Breast epithelium (tissue), 4 donors: ENCODE measurements at places on chromosomes 6 and 20. TPM values are rescaled to one million over a fixed set of nuclear protein-coding genes. Genes with fewer than 3 reads are reported as not detected.

DNA sequence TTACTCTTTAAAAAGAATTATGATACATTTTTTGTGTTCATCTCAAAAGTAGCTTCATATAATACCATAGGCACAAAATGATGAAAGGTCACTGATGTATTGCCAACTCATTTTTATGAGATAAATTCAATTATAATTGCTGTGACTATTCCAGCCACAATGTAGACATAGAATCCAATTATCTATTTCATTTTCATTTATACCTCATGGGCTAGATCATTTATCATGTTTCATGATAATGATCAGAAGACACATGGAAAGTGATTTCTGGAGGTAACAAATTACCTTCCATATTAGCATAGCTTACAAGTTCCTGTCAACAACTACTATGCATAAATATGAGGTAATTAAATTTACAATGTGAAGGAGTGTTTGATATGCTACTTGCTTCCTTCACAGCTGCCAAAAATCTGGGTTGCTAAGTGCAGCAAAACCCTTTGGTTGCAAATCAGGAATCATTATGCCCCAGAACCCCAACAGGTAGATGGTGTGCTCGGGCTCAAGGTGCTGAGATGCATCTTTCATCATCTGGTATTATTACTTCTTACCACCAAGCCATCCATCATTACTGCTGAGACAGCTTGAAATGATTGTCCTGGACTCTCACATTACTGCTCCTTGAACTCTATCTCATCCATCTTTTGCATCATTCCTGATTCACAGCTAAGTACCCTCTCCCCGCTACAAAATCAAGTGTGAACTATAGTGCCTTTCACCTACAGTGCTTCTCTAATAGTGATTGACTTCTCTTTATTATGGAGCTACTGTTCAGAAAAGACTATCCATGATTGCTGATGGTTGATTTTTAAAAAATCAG, 306.0 kb upstream of the THEMIS start:
- no peak overlapping the region for H3K27ac ChIP-seq
- no peak for DNase-seq
- H3K36me3 ChIP-seq, result no peaks in the 10 kb centered on the region
- no peak overlapping the region for H3K4me3 ChIP-seq

MRPL18 gene
- 52.8 TPM for total RNA-seq

SLC22A16 gene
- 2.9 TPM for total RNA-seq

GRCh38 chr20:50409495-50409894, 100.7 kb upstream of the PTPN1 start:
- no peak overlapping the region for H3K4me3 ChIP-seq
- H3K27me3 ChIP-seq, result no peaks in the 10 kb centered on the region
- DNase-seq, result no peak
- H3K4me1 ChIP-seq, result no peaks in the 10 kb centered on the region

DNA sequence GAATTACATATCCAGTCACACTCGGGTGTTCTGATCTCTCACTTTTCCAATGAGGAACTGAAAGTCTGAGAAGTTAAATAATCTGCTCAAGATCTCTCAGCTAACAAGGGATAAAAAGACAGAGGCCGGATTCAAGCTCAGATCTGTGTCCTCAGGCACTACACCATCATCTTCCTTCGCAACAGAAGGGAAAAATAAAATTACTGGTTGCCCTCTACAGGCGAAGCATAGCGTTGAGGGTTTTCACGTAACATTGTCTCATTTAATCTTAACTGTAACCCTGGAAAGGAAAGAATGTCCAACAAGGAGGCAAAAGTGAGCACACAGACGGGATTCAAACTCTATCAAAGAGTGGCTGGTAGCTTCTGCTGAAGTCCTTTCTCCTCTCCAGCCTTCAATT, 67.8 kb upstream of the ANKEF1 start:
- H3K27me3 ChIP-seq, result no peaks in the 10 kb centered on the region
- H3K4me1 ChIP-seq, result no peaks in the 10 kb centered on the region
- H3K27ac ChIP-seq, result no peak overlapping the region

GRCh38 chr6:99613409-99613704, 6.7 kb downstream of the PRDM13 start:
- H3K27me3 ChIP-seq, result peaks cover 10% of the 10 kb centered on the region
- H3K4me1 ChIP-seq, result peaks cover 14% of the 10 kb centered on the region
- DNase-seq, result no peak
- peak overlapping the region; percentile 41 for H3K4me3 ChIP-seq

DNA sequence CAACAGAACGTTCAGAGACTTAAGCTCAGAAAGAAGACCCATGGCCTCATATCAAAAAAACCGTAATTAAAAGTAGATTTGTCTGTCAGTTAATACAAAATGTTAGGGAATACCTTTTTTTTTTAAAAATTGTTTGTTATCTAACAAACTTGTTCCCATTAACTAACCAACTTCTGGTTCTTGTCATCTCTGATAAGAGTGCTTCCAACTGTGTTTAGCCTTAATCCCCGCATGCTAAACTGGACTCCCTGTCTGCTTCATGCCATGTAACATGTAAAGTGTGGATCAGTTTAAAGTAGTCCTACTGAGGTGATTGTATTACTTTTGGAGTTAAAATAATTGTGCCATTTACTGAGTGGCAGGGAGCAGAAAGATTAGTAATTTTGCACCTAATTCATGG, 6.3 kb downstream of the JARID2 start:
- no peaks in the 10 kb centered on the region for H3K27me3 ChIP-seq
- H3K4me1 ChIP-seq, result peaks cover 3% of the 10 kb centered on the region
- H3K4me3 ChIP-seq, result no peak overlapping the region
- H3K36me3 ChIP-seq, result no peaks in the 10 kb centered on the region

DNA sequence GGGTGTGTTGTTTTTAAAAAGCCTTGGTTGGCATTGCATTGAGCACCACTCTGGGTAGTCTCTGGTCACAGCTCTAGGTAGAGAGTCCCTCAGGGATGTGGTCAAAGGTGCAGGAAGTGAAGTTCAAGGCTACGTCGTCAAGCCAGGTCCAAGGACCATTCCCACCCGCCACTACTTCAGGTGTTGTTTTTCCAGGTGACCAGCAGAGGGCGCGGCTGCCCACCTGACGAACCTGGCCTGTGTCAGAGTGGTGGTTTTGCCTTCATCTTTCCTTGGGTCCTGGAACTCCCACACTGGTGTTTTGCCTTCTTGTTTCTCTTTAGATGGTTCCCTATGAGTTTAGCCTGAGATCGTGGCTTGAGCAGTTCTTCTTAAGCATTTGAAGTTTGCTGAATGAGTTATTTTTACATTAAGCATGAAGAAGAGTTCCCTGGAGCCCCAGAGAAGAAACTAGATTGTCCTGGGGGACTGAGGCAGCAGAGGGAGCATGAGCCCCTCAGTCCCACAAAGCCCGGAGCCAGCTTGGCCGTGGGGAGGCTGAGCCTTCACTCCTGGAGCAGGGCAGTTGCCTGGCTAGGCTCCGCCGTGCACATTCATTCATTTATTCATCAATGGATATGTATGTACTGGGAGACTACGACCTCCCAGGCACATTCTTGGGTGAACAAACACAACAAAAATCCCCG, 5.6 kb upstream of the PHACTR3 start:
- H3K36me3 ChIP-seq, result no peaks in the 10 kb centered on the region
- no peak overlapping the region for H3K4me3 ChIP-seq
- no peak for DNase-seq
- H3K27me3 ChIP-seq, result peaks cover 46% of the 10 kb centered on the region
- no peak overlapping the region for H3K27ac ChIP-seq

PTCRA gene
- total RNA-seq, result not detected

GRCh38 chr6:112979830-112980229, 632.7 kb downstream of the RFPL4B start:
- no peak overlapping the region for H3K27ac ChIP-seq
- H3K27me3 ChIP-seq, result no peaks in the 10 kb centered on the region
- no peak overlapping the region for H3K4me3 ChIP-seq
- DNase-seq, result no peak

GRCh38 chr6:90425161-90425641, 128.6 kb upstream of the BACH2 start:
- no peak overlapping the region for H3K27ac ChIP-seq
- H3K36me3 ChIP-seq, result no peaks in the 10 kb centered on the region
- no peak for DNase-seq
- H3K4me3 ChIP-seq, result no peak overlapping the region

DNA sequence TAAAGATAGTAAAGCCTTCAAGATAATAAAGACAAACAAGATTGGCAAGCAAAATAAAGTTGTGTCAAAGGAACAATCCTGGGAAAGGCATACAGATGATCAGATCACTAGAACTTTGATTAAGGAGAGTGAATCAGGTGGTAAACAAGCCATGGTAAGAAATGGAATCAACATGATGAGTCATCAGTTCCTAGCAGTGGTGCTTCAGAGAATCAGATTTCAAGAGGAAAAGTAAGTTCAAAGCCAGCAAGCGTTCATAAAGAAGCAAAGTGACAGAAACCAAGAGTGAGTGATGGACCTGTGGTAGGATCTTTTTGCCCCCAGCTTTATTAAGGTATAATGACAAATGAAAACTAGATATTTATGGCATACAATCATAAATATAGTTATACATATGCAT, 340.4 kb downstream of the TPBG start:
- no peak overlapping the region for H3K27ac ChIP-seq
- DNase-seq, result no peak
- H3K4me1 ChIP-seq, result no peaks in the 10 kb centered on the region
- no peaks in the 10 kb centered on the region for H3K27me3 ChIP-seq
- H3K4me3 ChIP-seq, result no peak overlapping the region
- no peaks in the 10 kb centered on the region for H3K36me3 ChIP-seq

- H3K4me3 ChIP-seq, result no peak overlapping the region
- no peaks in the 10 kb centered on the region for H3K36me3 ChIP-seq
- no peaks in the 10 kb centered on the region for H3K27me3 ChIP-seq
- H3K27ac ChIP-seq, result peak overlapping the region; percentile 34
- H3K4me1 ChIP-seq, result no peaks in the 10 kb centered on the region
Measured at GRCh38 chr6:135244805-135245204, 63.7 kb downstream of the MYB start.

DNA sequence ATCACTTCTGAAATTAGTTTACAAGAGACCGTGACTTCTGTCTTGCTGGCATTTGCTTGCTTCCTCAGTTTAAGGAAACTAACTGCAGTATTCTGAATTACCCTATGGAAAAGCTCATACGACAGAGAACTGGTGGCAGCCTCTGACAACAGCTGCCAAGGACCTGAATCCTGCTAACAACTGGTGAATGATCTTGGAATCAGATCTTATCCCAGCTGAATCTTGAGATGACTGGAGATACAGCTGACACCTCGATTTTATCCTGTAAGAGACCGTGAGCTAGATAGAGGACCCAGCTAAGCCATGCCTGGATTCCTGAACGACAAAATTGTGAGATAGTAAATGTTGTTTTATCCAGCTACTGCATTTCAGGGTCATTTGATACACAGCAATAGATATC, 202.3 kb downstream of the OGFRL1 start:
- no peak for DNase-seq
- H3K27me3 ChIP-seq, result no peaks in the 10 kb centered on the region
- no peaks in the 10 kb centered on the region for H3K36me3 ChIP-seq
- H3K4me3 ChIP-seq, result no peak overlapping the region
- H3K27ac ChIP-seq, result no peak overlapping the region

GRCh38 chr6:138912308-138912707, 75.7 kb downstream of the REPS1 start:
- H3K27ac ChIP-seq, result no peak overlapping the region
- no peak overlapping the region for H3K4me3 ChIP-seq
- H3K36me3 ChIP-seq, result peaks cover 6% of the 10 kb centered on the region
- H3K4me1 ChIP-seq, result no peaks in the 10 kb centered on the region

DNA sequence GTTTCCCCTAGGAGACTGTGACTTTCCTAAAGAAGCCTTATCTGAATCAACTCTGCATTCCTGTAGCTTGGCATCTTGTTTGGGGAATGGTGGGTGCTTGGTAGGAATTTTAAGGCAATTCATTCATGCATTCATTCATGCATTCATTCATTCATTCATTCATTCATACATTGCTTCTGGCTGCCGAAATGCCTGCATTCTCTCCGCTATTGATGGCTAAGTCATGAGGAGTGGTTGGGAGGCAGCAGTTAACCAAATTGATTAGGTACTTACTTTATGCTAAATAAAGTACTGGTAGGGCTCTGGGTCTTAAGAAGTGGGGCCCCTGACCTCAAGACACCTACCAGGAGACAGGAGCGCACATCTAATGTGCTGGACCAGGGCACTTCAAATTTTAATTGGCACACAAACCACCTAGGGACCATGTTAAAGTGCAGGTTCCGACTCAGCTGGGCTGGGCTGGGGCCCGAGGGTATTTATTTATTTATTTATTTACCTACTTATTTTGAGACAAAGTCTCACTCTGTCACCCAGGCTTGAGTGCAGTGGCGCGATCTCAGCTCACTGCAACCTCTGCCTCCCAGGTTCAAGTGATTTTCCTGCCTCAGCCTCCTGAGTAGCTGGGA, 127.6 kb downstream of the ANKRD60 start:
- H3K27me3 ChIP-seq, result no peaks in the 10 kb centered on the region
- no peak overlapping the region for H3K27ac ChIP-seq
- DNase-seq, result no peak
- no peaks in the 10 kb centered on the region for H3K4me1 ChIP-seq
- H3K36me3 ChIP-seq, result no peaks in the 10 kb centered on the region

HLA-DPA1 gene
- 75.4 TPM for total RNA-seq

- H3K4me3 ChIP-seq, result no peak overlapping the region
- H3K27me3 ChIP-seq, result no peaks in the 10 kb centered on the region
- H3K27ac ChIP-seq, result no peak overlapping the region
- DNase-seq, result no peak
- no peaks in the 10 kb centered on the region for H3K4me1 ChIP-seq
- no peaks in the 10 kb centered on the region for H3K36me3 ChIP-seq
Measured at GRCh38 chr6:130417951-130418350, 52.1 kb downstream of the TMEM200A start.

NTSR1 gene
- total RNA-seq, result not detected

GRCh38 chr6:107536180-107536961, 46.5 kb downstream of the SOBP start:
- H3K4me1 ChIP-seq, result no peaks in the 10 kb centered on the region
- H3K36me3 ChIP-seq, result no peaks in the 10 kb centered on the region
- H3K27me3 ChIP-seq, result no peaks in the 10 kb centered on the region
- no peak overlapping the region for H3K4me3 ChIP-seq
- no peak overlapping the region for H3K27ac ChIP-seq
- DNase-seq, result no peak

DNA sequence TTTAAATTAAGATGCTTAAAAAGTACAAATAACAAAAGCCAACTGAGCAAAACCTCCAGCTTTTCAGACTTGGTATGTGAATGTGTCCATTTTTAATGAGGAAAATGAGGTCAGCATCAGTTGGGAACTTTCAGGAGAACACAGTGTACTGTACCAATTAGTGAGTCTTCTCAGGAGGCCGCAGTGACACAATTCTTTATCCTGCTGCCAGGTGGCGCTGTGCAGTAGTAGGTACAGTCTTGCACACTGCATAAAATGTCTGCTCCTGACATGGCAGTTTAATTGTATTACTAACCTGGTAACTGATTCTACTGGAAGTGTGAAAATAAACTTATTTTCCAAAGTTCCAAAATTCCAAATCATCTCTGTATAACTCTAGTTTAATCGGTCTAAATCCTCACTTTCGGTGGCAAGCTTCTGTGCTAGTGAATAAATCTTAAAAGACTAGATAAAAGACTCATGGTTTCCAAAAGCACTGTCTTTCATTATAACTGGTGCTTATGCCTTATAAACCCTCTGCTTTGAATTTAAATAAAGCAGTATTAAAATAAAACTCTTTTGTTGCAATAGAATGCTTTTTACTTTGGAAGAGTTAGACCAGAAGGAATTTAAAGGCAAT, 214.8 kb upstream of the MMS22L start:
- no peak overlapping the region for H3K4me3 ChIP-seq
- H3K4me1 ChIP-seq, result no peaks in the 10 kb centered on the region
- H3K36me3 ChIP-seq, result no peaks in the 10 kb centered on the region
- no peaks in the 10 kb centered on the region for H3K27me3 ChIP-seq
